ENCODE measurements at places on chromosomes 11 and 22.

DNA sequence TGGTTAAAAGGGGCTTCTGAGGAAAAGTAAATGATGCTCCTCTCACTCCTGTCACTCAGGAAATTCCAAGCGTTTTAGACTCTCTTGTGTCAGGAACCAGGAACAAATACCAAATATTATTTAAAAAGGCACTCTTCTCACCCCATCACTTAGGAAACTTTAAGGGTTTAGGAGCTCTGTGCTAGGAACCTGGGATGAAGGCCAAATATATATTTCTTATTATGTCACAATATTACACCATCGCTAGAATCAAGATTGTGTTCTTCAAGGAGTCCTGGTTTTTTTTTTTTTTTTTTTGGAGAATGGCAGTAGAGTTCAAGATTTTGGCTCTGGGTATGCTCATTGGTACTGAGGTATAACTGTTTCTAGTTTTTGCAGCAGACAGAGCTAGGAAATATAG lies 79.0 kb upstream of the HEPHL1 start:
- no peak for DNase-seq

GRCh38 chr22:46578824-46579561 lies 41.2 kb upstream of the GRAMD4 start:
- no peak for DNase-seq

DNA sequence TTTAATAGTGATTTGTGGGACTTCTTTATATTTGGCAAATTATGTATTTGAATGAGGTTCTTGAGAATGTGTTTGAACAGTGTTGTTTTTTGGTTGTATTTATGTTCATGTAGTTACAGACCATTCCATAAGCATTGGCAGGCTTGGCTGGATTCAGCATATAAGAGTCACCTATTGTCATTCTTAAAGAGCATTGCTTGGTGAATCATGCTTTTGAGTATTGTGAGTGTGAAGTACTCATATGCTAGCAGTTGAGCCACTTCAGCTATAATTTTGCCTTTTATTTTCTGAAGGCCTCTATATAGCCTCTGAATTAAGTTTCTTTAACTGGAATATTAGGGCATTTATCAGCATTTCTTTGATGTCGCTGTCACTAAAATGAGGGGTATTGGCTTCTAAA lies 110.0 kb upstream of the GAL start:
- no peak for DNase-seq

- no peak for DNase-seq
Measured at GRCh38 chr11:105456950-105457349, 152.9 kb upstream of the GRIA4 start.

GRCh38 chr11:17559341-17560087 lies 12.5 kb downstream of the OTOG start:
- no peak for DNase-seq

GRCh38 chr11:64099436-64099835 lies 63.7 kb downstream of the FLRT1 start:
- no peak for DNase-seq

- DNase-seq = no peak
Measured at GRCh38 chr11:60005360-60005759, 11.6 kb upstream of the OOSP4B start.

DNA sequence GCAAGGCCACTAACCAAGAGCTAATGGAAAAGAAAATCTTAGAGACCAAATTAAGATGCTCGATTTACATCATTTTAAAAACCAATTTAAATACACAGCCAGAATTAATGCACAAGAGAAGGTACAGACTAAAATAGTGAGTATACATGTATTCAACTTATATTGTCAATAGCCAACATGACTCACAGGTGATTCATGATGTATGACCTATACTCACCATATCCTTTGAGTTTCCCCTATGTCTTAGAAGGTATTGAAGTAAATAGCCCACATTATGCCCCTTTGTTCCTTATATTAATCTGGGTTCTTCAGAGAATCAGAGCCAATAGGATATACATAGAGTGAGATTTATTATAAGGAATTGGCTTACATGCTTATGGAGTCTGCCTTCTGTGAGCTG lies 97.5 kb upstream of the ANO3 start:
- DNase-seq = no peak

DNA sequence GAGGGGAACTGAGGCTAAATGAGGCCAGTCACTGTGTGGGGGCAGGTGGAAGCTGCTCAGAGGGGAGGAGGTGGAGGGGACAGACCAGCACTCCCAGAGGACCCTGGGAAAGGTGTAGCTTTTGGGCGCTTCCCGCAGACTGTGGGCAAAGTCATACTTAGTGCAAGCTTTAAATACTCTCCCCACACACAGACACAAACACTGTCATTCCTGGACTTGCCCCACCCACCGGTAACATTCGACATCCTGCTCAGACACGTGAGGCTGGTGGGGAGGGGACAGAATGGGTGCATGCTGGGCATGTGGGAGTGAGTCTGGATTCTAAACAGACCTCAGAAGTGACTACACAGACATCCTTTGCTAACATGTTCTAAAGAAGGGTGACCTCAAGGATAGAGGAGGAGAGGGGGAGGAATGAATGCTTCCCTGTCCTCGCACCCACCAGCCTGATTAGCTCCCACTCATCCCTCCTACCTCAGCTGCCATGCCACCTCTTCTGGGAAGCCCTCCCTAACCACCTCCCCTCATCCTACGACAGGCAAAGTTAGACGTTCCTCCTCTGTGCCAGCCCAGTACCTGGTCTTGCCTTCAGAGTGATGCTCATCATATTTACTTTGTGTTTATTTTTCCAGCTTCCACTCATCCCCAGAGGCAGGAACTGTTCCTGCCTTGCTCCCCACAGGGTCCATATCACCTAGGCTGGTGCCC lies 22.2 kb downstream of the TSKU start:
- no peak for DNase-seq

GRCh38 chr11:56876621-56877275 lies 112.0 kb upstream of the OR5AK2 start:
- no peak for DNase-seq

GRCh38 chr11:13252438-13252837 lies 25.2 kb upstream of the BMAL1 start:
- DNase-seq = no peak

DNA sequence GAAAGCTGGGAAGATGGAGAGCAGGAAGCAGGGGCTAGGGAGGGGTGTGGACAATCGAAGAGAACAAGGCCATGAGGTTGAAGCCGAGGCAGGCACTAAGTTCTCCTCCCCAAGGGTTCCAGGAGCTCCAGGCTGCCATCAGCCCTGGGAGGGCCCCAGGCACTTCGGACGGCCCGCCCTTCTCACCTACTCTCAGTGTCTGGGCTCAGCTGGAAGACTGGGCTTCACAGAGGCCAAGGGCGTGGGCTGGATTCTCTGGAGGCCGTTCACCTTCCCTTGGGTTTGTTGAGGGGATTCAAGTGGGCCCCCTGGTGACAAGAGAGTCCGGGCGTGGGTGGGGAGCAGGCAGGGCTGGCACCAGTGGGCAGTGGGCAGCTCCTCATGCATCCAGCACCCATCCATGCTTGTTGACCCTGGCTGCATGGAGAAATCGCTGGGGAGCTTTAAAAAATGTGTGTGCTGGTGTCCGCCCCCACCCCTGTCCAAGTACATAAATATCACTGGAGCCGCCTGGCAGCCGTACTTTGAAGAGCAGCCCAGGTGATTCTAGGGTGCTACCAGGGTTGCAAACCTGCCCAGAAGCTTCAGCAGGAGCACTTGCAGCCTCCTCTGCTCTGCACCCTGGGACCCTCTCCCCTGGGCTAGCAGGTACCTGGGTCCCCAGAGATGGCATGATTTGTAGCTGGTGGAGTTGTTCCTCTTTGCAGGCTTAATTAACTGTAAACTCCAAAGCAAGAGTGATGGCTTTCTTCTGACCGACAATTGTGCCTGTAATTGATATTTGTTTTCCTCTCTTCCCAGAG lies 74.3 kb downstream of the RTL6 start:
- no peak for DNase-seq

GRCh38 chr11:20596205-20597153 lies 2.9 kb upstream of the SLC6A5 start:
- DNase-seq = no peak

GRCh38 chr11:107702109-107702660 lies 9.7 kb downstream of the SLN start:
- DNase-seq = no peak

DNA sequence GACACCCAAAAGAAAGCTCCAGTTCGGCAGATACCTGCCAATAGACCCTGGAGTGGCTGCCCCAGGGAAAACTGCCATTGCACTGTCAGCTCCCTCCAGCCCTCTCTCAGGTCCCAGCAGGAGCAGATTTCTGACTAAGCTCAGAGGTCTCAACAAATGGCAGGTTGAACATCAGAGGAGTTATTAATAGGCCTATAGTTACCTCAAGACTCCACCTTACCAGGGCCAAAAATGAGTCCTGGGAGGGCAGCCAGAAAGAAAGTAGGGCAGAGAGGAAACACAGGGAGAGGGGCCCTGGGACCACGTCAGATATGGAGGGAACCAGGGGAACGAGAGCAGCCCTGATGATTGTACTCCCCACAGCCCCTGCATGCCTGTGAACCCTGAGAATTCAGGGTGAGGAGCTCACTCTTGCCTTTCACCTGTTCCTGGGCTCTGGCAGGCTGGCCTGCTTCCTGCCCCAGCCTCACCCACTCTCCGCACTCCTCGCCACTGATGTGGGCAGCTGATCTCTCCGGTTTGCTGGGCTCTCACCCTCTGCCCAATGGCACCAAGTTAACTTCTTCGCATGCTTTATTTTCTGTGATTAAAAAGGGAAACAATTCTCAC lies 4.3 kb upstream of the RGL4 start:
- no peak for DNase-seq

GRCh38 chr11:2790568-2790921 lies 90.8 kb upstream of the KCNQ1OT1 start:
- DNase-seq = no peak

DNA sequence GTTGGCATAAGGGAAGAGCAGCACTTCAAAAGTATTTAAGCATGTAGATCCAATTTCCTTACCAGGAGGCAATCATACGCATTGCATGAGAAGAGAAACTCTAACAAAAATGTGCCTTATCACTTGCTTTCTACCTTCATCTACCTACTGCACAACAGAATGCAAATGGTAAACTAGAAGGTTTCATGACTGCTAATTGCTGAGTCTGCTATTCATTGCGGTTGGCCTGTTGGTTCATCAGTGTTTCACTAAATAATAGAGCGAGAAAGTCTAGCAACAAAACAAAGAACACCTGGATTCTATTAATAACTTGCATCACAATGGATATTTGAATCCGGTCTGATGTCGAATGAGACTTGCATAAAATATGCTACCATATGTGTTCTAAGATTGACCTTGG lies 229.0 kb downstream of the OPCML start:
- no peak for DNase-seq

- no peak for DNase-seq
Measured at GRCh38 chr11:64619811-64620380, 28.9 kb downstream of the SLC22A12 start.

- DNase-seq = no peak
Measured at GRCh38 chr11:534396-535209, 773 bp downstream of the HRAS start.

DNA sequence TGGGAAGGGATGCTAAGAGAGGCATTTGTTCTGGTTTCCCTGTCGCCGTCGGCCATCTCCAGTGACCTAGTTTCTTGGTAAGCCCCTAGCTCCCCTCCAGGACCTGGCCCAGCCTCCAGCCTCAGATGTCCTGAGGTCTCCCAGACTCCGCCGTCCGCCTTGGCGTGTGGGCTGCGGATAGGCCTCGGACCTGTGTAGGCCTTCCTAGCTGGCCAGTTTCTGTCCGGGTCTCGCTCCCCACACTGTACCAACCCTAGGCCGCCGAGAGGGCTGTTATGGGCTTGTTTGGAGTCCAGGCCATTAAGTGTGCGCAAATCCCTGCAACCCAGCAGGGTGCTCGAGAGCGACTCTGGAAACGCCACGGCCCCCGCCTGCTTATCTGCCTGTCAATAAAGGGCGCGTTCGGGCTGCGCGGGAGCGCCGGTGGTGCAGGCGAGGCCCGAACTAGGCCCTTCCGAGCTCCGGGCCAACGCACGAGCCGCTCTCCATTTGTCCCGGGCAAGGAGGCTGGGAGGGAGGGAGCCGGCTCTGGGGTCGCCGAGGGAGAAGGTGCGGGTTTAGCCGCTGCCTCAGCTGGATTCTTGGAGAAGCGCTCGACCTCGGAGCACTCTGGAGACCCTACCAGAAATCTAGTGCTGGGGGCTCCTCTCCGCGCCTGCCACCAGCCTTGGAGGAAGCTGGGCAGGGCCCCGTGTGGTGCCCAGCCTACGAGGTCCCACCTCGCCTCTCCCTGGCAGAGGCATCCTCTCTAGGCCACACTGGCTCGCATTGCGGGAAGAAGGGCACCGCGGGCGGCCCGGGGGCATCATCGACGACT lies 8.7 kb upstream of the PAX6 start:
- no peak for DNase-seq

DNA sequence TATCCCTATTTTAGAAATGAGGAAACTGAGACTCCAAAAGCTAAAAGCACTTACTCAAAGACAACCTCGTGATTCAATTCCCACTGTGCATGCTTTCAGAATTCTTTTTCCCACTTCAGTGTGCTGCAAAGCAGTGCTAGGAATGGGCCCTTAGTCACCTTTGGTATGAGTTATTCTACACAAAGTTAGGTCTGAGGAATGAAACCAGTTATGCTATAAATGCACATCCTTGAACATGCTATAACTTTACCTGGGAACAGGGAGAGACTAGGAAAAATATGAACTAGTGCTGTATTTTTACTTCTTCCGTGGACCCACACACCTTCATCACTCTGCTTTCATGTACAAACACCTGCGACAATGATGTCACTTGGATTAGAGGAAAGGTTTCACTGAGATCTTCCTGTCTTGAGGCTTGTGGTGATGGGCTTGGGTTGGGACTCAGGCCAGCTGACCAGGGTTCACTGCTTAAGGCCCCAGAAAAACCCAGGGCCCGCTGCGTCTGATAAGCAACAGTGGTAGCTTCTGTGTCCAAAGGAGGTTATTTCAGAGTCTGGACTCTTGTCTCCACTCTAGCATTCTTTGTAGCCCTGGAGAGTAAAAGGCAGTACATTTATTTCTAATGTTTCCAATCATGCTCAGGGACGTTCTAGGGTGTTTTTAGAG lies 81.6 kb downstream of the ZC3H12C start:
- no peak for DNase-seq

DNA sequence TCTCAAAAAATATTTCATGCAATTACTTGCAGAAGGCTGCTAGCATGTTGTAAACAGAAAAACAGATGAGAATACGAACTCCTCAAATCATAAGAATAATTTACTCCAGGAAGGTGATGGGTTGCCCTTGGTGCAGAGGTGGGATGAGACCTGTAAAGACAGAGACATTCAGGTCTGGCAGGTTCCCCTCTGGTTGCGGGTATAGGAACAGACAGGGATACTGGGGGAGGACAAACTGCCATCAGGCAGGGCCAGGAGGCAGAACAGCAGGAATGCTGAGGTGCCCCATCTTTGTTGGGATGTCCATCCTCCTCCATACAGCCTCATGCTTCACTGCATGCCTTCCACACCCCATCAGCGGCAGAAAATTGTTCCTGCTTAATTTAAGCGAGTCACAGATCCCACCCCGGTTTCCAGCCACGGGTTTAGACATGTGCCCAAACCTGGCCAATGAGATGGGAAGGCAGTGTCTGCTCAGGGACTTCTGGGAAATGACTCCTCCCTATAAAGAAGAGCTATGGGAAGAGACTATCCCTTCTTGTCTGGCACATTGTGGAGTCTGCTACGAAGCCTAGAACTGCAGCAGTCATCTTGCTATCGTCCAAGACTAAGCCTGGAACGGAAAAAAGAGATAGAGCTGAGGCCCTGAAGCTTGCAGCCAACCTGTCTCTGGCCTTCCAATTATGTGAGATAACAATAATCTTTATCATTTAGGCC lies 23.1 kb upstream of the IRAG1 start:
- no peak for DNase-seq
